Sciatic nerve (tissue), 2 donors: ENCODE measurements at places on chromosomes 13 and 19. TPM values are rescaled to one million over a fixed set of nuclear protein-coding genes. Genes with fewer than 3 reads are reported as not detected.

FAM124A gene
- 19.2 TPM for total RNA-seq

GRCh38 chr19:31100981-31101380 lies 248.3 kb downstream of the TSHZ3 start:
- DNase-seq, result no peak

GRCh38 chr19:35689836-35690235 lies 14.5 kb upstream of the ZBTB32 start:
- no peak for DNase-seq

- no peak for DNase-seq
Measured at GRCh38 chr19:34141025-34141424, 31.3 kb upstream of the LSM14A start.
